ENCODE measurements at places on chromosomes 12 and 14.
A peak's percentile ranks its signal among the peaks of the same experiment; 100 is the strongest.

DNA sequence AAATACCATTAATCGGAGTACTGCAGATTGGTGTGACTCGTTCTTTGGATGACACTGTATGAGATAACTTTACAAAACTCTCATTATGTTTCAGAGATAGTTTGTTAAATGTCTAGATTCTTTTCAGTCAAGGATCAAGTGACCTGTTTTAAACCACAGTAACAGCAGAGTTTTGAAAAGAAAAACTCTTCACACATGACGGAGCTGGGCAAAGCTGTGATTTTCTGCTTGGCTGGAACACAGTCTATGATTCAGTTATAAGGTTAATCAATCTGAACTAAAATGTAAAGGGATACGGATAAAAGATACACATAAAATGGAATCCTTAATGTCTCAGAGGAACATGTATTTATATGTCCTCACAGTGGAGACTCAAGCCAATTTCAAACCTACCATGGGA lies 573.2 kb downstream of the PRKD1 start:
- no peak for DNase-seq

GRCh38 chr12:27552886-27553560 lies 29.0 kb downstream of the PPFIBP1 start:
- no peak for DNase-seq

- DNase-seq = no peak
Measured at GRCh38 chr12:20099395-20100183, 268.7 kb upstream of the PDE3A start.

GRCh38 chr12:130704606-130705005 lies 11.5 kb downstream of the RIMBP2 start:
- DNase-seq = no peak

DNA sequence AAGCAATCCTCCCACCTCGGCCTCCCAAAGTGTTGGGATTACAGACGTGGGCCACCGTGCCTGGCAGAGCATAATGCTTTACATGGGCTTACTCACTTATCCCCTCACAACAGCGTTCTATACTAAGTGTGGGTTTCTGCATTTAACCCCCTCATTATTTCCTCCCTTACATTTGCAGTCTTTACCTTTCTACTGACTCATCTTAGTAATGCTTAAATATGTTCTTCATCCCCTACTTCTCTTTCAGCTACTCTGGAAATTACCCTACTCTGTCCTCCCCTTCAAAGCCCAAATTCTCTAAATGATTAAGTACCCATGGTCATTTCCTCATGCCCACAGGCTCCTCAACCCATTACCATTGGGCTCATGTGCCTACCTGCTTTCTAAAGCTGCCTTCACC lies 40.7 kb downstream of the NKX2-1 start:
- no peak for DNase-seq

GRCh38 chr12:45268672-45269411 lies 52.9 kb downstream of the ANO6 start:
- DNase-seq = no peak

GRCh38 chr14:103443111-103443510 lies 57.9 kb downstream of the MARK3 start:
- no peak for DNase-seq

DNA sequence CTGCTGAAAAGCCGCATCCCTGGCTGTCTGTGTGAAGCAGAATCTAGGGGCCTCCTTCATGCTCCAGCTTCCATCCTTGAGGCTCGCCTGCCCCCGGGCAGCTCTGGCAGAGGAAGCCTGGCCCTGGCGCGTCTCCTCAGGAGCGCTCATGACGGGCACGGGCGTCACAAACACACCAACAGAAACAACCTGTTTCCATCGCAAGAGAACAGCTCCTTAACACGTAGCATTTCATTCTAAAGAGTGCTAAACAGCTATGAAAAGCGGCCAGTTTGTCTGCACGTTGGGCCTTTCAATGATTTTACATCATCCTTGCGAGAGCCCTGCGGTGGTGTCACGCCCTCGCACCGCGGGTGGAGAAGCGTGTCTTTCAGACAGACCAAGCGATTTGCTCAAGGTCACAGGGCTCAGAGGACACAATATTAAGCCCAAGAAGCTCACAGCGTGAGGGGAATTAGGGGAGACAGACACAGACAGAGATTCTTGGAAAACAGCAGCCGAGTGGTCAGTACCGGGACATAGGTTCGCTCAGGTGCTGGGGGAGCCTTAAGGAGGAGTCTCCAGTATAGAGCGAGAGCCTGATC lies 4.9 kb downstream of the ADGRD1 start:
- no peak for DNase-seq

GRCh38 chr14:54472315-54472714 lies 16.5 kb downstream of the GMFB start:
- DNase-seq = no peak

DNA sequence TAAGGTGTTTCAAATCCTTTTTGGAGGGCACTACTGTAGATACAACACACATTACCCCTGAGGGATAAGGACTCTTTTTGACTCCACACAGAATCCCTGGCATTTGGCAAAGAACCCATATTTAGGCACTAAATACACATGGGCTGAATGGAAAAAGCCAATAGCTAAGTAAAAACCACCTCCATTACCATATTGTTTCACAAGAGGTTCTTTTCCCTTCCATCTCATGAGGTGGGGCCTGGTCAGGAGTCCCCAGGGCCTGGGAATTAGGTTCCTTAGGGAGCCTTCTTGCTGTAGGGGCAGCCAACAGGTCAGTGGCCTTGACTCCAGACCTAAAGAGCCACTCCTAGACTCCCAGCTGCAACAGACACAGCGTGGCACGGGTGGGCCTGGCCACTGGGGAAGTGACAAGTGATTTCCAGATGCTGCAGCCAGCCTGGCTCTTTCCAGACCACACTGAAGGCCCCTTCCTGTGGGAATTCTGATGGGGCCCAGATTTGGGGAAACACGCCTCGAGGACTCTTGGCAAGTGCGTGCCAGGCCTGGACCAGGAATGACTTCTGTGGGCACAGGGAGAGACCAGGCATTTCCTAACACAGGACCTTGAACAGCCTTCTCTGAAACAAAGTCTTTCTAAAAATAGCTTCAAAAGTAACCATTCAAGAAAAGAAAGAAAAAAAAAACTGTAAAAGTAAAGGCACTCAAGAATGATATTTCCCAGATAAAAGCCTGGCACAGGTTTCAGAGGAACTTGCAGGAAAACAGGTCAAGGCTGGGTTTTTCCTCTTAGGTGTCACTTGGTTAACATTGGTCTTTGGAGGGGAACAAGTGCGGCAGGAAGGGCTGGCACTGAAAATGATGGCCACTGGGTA lies 18.1 kb downstream of the SSH1 start:
- no peak for DNase-seq

GRCh38 chr14:50756300-50756699 lies 74.7 kb downstream of the NIN start:
- no peak for DNase-seq

GRCh38 chr12:114982760-114983159 lies 298.8 kb upstream of the TBX3 start:
- no peak for DNase-seq

DNA sequence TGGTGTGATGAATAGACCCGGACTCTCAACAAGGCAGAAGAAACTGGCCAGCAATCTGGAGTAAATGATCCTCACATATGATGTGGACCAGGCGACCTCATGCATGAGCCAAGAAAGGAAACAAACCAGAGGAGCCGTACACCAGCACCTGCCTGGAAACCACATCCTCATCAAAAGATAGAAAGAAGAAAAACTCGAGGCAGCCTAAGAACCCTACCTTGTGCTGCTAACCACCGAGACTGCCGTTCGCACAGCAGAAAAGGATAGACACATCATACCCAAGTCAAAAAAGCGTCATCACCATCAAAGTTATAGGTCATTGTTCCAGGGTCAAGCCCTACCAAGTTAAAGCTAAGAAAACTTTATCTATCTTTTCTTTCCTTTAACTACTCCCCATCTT lies 66.7 kb downstream of the RESF1 start:
- peak; percentile 44 for DNase-seq

DNA sequence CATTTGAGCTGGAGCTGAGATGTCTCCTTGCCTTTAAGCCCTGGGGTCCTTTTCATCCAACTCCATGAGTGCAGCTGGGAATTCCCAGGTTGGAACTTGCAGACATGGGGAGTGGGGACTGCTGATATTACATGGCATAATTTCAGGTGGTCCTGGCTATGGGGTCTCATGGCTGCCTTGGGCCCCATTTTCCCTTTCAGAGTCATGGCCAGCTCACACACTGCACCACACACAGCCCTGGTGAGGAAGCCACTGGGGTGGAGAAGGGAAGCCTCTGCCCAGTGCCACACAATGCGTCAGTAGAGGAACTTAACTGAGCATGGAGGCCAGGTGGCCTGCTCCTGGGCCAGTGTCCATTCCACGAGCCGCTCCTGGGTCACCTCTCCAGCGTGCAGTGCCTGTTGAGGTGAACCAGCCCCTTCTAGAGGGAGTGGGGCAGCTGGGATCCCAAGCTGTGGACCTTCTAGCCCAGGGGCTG lies 17.3 kb upstream of the KRT86 start:
- no peak for DNase-seq

- DNase-seq = no peak
Measured at GRCh38 chr14:94998685-94999084, 158.6 kb downstream of the DICER1 start.

DNA sequence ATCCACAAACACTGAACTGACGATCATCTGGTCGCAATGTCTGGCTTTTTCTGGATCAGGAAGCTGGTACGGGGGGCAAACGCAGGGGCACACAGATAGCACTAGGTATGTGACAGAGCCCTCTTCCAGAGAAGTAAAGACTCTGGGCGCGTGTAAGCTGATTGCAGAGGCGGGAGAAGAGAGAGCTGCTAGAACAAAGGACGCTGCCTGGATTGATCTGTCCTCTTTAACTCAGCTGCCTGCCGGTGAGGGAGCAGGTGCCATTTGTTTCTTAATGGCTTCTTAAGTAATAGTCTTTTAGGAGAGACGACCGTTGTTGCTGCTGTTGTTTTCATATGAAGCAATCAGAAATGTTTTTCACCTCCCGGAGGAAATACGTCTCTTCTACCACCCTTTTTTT lies 77.3 kb downstream of the GLT1D1 start:
- no peak for DNase-seq

DNA sequence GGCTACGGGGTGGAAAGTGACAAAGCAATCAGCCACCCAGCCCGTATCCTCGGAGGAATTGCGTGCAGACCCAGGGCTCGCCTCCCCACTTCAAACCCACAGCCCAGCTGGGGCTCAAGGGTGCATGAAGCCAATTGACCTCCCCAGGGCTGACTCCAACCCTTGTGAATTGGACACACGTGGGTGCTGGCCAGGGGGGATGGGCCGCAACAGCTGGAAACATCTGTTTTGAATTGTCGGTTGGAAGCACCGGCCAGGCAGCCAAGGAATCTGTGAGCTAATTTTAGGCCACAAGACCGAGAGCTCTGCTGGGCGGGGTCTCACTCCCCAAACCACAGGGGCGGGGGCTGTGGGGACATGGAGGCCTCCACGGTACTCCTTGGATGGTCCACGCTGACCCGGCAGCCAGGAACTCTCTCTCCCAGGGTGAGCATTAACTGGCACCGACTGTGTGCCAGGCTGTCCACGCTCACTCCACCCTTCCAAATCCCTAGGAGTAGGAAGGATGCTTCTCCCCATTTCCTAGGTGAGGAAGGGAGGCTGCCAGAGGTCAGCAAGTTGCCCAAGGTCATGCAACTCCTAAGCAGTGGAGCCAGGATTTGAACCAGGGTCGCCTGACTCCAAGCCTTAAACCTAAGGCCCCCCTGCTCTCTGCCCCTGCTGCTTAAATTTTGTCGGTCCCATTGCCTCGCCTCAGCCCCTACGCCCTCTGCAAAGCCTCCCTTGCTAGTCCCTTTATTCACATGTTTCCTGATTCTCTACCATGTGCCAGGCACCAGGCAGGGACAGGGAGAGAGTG lies 11.9 kb upstream of the TMEM119 start:
- no peak for DNase-seq

DNA sequence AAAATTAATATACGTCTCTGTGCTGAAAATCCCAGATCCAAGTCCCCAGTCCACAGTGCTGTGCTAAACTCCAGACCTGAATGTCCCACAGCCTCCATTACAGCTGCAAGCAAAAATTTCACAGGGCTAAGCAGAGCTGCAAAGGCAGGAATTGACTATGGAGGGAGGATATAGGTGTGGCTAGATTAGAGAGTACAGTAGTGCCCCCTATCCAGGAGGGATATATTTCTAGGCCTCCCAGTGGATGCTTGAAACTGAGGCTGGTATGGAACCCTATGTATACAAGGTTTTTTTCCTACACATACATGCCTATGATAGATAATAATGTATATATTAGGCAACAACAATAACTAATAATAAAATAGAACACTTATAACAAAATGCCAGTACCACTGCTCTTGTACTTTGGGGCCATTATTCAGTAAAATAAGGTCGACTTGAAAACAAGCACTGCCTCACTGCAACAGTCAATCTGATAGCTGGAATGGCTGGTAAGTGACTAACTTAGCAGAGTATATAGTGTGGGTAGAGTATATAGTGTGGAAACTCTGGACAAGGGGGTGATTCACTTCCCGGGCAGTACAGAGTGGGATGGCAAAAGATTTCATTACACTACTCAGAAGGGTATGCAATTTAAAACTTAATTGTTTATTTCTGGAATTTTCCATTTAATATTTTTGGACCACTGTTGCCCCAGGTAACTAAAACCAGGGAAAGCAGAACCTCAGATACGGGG lies 82.7 kb downstream of the C14orf132 start:
- DNase-seq = no peak

DNA sequence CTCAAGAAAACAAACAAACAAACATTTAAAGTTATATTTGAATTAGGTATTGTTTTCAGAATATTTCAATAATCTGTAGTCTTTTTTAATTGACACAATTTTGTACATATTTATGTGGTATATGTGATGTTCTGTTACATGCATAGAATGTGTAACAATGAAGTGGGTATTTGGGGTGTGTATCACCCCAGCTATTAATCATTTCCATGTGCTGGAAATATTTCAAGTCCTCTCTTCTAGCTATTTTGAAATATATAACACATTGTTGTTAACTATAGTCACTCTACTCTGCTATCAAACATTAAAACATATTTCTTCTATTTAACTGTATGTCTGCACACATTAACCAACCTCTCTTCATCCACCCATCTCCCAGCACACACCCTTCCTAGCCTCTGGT lies 32.0 kb upstream of the SIX1 start:
- no peak for DNase-seq

GRCh38 chr12:111169456-111169855 lies 199.4 kb downstream of the PHETA1 start:
- no peak for DNase-seq

GRCh38 chr12:40650038-40650704 lies 42.1 kb upstream of the CNTN1 start:
- DNase-seq = no peak
